Amniotic epithelial cell (primary cell): ENCODE measurements at places on chromosomes 2 and 18.

- DNase-seq, result peak; percentile 48
These were observed 33.4 kb downstream of the SIX2 start for GRCh38 chr2:44975571-44976450.

- DNase-seq, result peak; percentile 90
These were observed 138.2 kb downstream of the VAPA start for GRCh38 chr18:10051877-10052631.

- DNase-seq, result peak; percentile 79
These were observed 234.2 kb downstream of the CDH2 start for GRCh38 chr18:27942706-27943105.

GRCh38 chr2:142675398-142675797 is 202.1 kb upstream of the KYNU start:
- DNase-seq, result no peak

DNA sequence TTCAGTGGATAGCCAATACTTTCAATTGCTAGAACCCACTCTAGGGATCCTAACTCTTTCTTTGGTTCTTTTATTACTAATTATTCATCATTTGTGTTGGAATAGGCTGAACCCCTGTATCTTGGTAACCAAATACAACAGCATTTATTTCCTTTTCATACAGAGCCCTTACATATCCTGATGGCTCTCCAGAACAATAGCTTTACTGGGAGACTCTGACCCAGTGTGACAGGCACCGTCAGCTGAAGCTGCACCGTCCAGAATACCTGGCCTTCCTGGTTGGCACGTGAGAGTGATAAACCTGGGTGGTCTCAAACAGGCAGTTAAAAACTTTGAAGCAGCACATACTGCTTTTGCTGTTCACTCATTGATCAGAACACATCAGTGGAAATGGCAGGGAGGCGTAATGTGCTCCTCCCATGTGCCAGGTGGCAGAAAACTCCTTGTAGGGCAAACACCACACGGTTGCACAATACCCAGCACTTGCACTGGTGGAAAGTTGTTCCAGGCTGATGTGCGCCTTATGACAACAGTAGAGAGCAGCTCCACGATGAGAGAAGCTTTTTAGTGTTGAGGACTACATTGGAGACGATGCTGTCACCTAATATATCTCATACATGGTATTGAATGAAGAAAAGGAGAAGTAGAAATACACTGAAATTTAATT is 456.2 kb downstream of the PARD3B start:
- no peak for DNase-seq

GRCh38 chr2:9867881-9868280 is 24.6 kb downstream of the TAF1B start:
- DNase-seq, result no peak

GRCh38 chr2:98985905-98986666 is 50.1 kb upstream of the CRACDL start:
- no peak for DNase-seq

GRCh38 chr18:3177902-3178687 is 41.7 kb downstream of the MYOM1 start:
- DNase-seq, result no peak

DNA sequence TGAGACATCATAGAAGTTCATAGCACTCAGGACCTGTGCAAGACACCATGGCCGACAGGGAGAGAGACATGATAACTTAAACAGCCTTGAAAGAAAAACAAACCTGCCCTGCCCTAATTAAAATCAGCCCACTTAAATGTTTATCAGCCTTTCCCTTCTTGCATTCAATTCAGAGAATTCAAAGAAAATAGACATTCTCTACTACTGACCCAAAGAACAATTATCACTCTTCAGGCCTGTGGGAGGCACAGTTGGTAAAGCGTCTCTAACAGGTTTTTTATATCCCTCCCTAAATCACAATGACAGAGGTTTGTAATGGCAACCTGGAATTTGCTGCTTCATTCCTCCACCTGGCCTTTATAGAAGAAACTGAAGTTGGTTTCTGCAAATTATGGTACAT is 1.7 kb downstream of the CDK15 start:
- no peak for DNase-seq

GRCh38 chr2:26580151-26580550 is 61.0 kb downstream of the CIB4 start:
- no peak for DNase-seq

GRCh38 chr2:139790136-139790535 is 1009.9 kb upstream of the NXPH2 start:
- DNase-seq, result no peak
